ENCODE measurements at places on chromosomes 16 and 17.

- peak; percentile 31 for DNase-seq
Observed at GRCh38 chr17:7647018-7647417, 3.7 kb upstream of the ATP1B2 start.

GRCh38 chr16:1985466-1986150 is 1.6 kb downstream of the GFER start:
- DNase-seq, result no peak

DNA sequence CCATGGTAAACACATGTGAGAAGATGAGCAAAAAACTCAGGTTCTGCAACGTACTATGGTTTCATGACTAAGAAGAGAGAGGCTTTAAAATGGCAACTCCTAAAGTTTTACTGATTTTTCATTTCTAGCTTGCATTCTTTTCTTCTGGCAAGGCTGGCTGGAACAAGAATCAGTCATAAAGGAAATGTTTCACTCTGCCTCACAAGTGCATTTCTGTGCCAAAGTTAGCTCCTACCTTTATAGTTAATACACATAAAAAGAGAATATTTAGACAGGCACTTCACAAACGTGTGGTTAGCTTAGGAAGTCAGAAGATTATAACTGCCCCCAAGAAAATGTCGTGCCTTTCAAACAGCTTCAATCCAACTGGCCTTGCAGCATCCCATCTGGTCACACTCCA is 417.1 kb upstream of the CDH11 start:
- DNase-seq, result no peak

DNA sequence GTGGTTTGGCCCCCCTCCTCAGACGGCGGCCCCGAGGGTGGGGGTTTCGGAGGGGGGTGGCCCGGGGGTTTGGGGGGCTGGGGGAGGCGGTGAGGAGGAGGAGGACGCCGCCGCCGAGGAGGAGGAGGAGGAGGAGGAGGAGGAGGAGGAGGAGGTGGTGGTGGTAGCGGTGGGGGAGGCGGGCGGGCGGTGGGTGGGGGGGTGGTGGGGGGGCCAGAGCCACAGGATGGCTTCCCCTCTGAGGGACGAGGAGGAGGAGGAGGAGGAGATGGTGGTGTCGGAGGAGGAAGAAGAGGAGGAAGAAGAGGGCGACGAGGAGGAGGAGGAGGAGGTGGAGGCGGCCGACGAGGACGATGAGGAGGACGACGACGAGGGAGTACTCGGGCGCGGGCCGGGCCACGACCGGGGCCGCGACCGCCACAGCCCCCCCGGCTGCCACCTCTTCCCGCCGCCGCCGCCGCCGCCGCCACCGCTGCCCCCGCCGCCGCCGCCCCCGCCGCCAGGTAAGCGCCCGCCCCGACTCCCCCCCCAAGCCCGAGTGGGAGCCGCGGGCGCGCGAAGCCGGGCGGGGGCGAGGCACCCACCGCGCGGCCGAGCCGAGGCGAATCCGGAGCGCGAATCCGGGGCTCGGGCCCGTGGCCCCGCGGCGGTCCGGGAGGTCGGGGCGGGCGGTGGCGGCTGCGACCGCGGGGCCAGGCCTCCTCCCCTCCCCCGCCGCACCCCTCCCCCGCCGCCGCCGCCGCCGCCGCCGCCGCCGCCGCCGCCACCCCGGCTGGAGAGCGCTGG is 3.8 kb upstream of the CHD3 start:
- no peak for DNase-seq

DNA sequence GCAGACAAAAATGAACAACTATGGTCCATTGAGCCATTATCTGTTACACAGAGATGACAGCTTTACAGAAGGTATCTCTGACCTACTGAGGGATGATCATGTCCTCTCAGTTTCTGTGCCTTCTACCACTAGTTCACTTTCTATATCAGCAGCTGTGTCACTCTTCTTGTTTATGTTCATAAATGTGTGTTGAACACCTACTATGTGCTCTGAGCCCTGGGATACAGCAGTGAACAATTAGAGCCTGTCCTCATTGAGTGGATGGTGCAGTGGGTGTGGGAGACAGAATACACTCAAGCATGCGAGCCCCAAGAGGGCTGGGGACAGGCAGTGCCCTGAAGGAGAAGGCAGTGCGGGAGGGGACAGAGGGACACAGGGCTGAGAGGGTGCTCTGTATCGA is 92.1 kb downstream of the ABCC6 start:
- no peak for DNase-seq

Data from hematopoietic multipotent progenitor cell treated with erythropoietin and hydrocortisone succinate and interleukin-3 and kit ligand, for 17 days (in vitro differentiated cells).